ENCODE measurements at places on chromosomes 12 and 14.

GRCh38 chr12:24565300-24565699, 383.6 kb downstream of the BCAT1 start:
- no peak for DNase-seq

- DNase-seq: no peak
Observed at GRCh38 chr14:23365732-23366425, 907 bp upstream of the EFS start.

DNA sequence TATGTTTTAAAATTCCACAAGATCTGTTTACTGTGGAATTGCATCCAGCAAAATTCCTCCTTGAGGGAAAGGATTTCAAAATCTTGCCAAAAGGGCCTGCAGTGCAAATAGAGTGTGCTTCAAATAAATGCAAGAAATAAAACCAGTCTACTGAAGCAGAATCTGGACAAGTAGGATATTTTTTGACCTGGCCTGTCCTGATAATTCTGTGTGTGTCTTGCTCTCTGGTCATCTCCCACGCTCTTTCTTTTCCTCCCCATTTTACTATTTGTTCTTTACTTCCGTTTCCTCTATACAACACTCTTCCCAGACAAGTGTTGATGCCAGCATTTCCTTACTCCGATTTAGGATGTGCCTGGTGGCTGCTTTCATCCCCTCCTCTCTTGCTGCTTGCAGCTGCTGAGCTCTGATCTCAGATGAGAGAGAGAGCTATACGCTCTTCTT, 115.9 kb downstream of the GPR135 start:
- no peak for DNase-seq

GRCh38 chr12:102776041-102776440, 141.0 kb downstream of the PAH start:
- DNase-seq: no peak

- DNase-seq: no peak
Observed at GRCh38 chr12:29533815-29534489, 36.5 kb upstream of the OVCH1 start.
